EL (cell line): ENCODE measurements at places on chromosomes 12 and 14.

GRCh38 chr14:105532735-105533141, 6.4 kb downstream of the TMEM121 start:
- DNase-seq = peak; percentile 32

- DNase-seq = peak; percentile 16
Observed at GRCh38 chr12:66111605-66112004, 18.9 kb downstream of the LLPH start.

DNA sequence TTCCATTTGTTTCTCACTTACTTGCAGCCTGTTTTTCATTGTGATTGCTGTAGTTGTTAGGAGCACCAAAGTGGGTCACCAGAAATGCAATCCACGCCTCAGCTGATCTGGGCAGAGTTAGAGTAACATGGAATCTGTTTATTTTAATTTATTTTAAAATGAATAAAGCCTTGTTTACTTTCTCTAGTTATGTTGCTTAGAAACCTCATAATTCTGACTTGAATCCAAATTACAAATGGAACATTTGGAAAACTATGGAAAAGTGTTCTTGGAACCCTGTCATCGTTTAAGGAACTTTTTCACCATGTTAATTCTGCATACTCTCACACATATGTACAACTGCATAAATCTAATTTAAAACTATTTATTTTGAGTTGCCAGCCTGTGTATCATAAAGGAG, 92.2 kb upstream of the DAAM1 start:
- no peak for DNase-seq

GRCh38 chr12:2341871-2342270, 289.1 kb downstream of the CACNA1C start:
- peak; percentile 77 for DNase-seq

DNA sequence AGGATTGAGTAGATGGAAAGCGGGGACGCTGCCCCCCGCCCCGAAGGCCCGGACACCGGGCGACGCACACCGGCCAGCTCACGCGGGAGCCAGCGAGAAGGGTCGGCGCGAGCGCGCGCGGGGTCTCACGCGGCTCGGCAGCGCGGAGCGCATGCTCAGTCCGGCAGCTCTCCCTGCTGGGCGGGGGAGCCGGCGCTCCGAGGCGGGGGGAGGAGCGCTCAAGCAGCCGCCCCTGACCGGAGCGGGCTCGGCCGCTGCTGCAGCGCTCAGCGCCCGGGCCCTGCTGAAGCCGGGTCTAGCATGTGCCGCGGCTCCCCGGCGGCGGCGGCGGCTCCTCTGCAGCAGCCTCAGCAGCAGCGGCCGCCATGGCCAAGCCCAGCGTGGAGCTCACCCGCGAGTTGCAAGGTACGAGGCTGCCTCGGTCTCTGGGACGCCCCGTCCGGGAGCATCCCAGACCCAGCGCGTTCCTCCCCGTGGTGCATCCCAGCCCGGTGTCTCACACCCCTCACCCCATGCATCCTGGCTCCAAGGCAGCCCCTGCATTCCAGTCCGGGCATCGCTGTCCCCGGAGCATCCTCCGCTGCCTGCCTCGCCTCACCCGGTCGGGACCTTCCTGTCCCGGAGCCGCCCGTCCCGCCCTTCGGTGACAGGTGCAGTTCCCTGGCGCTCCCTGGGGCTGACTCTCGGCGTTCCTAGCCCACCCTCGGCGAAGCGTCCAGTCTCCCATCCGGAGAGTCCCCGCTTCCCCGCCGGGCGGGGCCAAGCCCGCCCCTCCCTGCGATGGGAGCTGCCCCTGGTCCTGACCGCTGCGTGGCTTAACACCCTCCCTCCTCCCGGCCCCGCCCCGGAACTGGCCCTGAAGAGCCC, at the start of gene CARMIL3:
Gene CARMIL3 (plus strand): TSS at position 221 of the 867 bp plus-strand sequence. CDS start 145 bp downstream, at position 366.
- peak; percentile 55 for DNase-seq

DNA sequence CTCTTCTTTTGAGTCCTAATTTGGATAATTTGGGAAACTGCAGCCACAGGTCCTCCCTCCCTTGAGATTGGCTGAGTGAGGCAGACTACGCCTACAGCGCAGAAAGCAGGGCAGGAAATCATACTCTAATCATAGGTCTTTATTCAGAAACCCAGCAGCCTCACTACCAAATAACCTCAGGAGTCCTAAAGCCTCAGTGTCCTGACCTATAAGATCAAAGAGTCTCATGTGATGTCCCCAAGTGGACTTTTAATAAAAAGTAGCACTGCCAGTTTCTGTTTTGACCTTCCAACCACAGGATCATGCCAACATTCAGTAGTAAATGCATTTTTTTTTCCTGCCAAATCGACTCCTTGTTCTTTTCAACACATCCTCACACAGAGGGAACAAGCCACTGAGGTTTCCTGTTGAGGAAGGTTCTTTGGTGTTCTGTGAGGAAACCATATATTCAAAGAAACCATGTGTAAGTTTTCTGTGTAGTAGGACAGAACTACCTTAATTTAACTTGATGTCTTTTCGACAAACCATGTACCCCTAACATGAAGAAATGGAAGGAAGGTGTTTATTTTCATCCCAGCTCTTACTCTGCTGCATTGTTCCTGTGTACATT, 72.2 kb downstream of the VCPKMT start:
- DNase-seq = no peak

- DNase-seq = peak; percentile 66
Observed at GRCh38 chr12:48351022-48351708, 446 bp upstream of the ZNF641 start.

GRCh38 chr12:18570543-18570942, 167.3 kb downstream of the PLCZ1 start:
- DNase-seq = no peak

DNA sequence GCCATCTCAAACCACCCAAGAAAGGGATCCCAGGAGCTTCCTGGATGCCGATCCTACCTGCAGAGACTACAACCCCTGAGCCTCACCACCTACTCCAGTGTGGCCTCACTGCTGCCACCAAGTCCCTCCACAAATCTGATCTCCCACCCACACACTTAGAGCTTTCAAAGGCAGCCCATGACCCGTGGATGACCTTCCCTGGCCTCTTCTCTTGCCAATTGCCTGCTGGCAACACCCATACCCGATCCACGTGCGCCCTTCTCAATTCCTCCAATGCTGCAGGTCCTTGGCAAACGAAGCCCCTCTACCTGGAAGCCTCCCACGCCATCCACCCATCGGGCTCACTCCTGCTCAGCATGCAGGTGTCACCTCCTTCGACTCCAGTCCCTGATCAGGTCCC, 30.7 kb downstream of the HVCN1 start:
- DNase-seq = no peak

DNA sequence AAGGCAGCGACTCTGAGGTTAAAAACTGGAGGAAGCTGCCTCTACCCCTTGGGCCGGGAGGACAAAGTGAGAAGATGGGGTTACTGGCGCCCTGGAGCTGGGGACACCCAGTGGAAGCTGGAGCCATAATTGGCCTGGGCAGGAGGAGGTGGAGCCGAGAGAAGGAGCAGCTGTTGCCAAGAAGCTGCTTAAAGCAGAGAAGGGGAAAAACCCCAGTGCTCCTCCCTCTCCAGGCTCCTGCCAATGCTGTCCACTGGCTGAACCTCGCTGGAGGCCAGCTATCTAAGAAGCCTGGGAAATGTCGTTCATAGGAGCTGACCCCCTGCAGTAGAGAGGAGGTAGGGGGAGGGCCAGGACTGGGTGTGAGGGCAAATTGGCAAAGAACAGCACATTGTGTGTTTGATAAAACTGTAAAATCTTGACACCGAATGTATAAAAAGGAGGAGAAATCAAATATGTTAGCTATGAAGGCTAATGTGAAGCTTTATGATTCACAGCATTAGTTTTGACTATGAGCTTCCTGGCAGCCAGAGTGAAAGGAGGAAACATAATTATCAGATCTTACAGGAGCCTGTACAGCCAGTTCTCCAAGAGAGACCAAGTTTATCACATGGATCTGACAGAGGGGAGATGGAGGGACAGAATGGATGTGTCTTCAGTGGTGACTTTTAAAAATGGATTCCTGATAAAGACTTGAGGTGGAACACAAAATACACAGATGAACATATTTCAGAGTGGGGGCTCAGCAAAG, 9.5 kb downstream of the HHIPL1 start:
- DNase-seq = peak; percentile 59

GRCh38 chr12:59927032-59927431, 331.2 kb downstream of the SLC16A7 start:
- DNase-seq = peak; percentile 15

DNA sequence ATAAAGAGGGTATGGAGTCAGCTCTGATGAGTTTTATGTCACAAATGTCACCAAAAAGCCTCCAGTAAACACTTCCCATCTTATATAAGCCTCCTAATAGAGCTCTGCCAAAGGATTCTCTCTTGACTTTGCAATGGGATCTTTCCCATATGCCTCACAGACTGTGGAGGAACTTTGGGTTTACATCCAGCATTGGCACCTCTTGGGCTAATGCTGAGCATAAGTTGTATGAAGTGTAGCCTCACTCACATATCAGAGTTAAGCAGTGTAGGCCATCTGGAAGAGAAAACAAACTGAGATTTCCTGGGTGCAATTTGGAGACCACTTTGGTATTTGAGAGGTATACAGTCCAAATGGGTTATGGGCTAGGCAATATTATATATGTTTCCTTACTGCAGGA, 24.9 kb downstream of the EGLN3 start:
- DNase-seq = no peak

DNA sequence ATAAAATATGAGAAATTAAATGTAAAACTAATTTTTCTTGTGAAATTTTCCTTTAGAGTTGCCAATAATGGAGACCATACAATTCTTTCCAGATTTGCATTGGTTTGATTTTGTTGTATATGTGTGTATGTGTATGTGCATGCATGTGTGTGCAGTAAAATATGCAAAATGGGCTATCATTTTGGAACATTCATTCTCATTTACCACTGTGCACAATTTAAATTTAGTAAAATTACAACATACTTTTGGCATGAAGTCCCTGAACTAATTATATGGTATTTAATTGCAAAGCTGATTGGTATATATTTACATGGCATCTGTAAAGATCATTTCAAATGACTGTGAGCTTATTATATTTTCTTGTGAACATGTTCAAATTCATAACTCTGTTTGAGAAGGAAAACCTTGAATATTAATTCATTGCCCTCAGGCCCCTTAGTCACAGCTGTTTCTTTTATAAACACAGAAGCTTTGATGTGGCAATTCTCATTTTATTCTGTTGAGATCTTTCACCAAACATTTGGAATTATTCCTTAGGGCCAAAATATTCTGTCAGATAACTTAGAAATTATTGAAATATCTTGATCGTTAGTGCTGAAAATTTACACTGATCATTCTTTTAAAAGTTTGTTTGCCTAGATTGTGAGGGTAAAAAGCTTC, 17.6 kb downstream of the KERA start:
- peak; percentile 36 for DNase-seq

DNA sequence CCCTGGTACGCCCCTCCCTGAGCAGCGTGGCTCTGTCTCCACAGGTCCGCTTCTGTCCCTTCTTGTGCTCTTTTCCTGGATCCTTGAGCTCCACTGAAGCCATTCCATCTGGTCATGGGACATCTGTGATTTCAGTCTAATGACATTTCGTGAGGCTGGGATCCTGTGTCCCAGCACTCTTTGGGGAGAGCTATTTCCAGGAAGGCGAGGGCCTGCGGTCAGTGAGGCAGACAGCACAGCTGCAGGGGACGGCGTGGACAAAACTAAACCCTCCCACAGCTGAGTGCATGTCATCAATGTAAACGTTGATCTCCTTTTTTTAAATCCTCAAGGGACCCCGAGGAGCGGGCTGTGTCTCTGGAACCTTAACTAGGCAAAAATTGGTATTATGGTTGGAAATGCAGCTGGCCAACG, 127.7 kb downstream of the DACT1 start:
- DNase-seq = no peak

GRCh38 chr12:17818931-17819330, 271.1 kb downstream of the RERGL start:
- DNase-seq = no peak

DNA sequence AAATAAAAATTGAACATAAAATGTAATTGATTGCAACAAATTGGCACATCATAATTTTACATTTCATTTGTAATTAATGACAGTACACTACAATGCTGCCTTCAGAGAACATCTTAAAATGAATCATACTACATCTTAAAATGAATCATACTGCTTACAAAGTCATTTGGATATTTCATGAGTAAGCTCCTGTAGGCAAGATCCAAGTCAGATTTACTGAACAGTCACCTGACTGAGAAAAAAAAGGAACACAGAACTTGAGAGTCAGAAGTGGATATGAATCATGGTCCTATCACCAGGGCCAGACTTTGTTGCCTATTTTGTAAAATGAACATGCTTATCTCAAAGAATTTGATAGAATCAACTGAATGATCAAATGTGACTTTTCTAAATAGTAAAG, 32.7 kb upstream of the FBLN5 start:
- DNase-seq = peak; percentile 90

DNA sequence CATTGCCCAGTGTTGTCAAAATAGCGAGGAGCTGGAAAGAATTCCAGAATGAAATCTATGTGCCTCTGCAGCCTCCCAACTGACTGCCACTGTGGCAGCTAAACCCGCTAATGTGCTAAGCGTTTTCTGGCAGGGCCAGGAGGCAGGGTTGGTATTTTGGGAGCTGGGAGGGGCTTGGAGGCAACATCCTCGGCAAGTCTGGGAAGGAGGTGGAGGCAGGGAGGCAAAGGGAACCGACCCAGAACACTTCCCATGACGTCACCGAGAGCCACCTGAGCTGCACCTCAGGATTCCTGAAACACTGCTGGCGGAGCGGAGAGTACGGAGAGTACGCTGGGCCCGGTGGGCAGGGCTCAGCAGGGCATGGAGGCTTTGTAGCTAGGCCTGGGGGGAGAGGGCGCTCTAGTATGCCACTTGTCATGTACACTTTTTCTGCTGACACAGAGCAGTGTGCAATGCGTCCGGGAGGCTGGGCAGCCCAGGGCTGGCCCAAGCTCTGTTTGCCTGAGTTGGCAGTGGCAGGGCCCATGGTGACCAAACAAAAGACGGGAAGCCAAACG, 81.5 kb downstream of the DPF3 start:
- no peak for DNase-seq

DNA sequence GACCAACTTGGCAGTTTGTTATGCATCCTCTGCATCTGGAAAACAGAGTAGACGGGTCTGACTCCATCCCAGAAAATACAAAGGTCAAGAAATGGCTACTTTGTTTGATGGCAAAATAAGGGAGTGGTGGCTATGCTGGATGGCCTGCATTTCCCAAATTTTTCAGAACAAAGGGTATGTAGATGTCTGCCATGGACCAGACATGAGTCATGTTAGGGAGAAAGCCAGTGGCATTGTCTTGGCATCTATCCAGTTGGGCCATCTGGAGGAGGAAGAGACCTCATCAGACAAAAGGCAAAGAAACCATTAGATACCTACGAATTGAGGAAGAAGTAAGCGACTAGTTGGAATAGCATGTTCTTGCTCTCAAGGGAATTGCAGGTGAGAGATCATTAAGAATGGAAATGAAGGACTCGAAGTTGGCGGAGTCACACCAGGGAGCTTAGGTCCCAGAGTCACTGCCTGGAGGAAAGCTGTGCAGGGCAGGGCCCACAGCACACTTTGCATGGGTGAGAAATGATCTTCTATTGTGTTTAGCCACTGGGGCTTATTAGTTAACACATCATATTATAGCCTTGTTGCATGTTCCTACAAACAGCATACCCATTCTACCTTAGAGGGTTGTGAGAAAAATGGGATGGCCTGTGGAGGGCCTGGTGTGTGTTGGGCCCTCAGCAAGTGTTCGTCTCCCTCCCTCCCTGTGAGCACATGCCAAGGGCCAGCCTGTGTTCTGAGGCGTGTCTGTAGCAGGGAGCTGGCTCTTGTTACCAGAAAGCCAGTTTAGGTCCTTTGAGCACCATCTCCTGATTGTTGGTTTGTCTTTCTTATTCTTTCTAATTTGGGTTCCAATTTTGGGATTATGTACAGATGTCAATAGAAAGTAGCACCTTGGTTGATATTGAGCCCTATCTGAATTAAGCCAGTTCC, 119.4 kb downstream of the KTN1 start:
- peak; percentile 79 for DNase-seq

- no peak for DNase-seq
Observed at GRCh38 chr12:116233669-116234068, 43.8 kb downstream of the MED13L start.
